NCI-H748 treated with DMSO at 0.1 percent for 48 hours (cell line): ENCODE measurements at places on chromosomes 3 and 15.

GRCh38 chr15:74795966-74796625 is 14.2 kb downstream of the CSK start:
- DNase-seq, result no peak

GRCh38 chr15:48076454-48076853 is 44.3 kb upstream of the SLC24A5 start:
- DNase-seq, result no peak

DNA sequence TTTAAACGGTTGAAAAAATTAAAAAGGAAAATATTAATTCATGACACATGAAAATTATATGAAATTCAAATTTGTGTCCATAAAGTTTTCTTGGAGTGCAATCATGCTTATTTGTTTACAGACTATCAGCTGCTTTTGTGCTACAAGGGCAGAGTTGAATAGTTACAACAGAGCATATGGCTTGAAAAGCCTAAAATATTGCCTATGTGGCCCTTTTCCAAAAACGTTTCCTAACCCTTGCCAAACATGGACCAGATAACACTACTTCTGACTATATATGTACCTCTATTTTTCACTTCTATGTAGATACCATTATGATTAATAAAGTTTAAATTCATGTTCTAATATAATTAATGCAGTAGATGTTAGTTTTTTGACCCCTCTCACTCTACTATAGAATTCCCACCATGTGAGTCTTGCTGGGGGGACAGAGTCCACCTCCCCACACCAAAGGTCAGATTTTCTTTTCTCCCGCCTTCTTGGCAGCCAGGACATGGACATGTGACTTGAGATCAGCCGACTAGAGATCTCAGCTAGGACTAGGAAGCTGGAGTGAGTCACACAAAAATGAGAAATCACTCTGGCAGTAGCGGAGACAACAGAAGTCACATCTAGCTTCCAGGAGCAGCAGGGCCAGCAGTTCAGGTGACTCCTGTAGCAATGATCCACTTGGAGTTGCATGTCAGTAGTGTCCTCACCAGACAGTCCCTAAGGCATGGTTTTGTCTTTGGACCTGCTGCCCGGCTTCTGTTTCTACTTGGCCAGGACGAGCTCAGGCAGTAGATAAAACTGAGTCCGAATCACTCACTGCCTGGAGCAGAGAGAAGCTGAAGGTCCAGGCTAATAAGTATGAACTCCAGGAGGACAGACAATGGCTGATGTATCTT is 22.4 kb downstream of the CIAO2A start:
- DNase-seq, result no peak

DNA sequence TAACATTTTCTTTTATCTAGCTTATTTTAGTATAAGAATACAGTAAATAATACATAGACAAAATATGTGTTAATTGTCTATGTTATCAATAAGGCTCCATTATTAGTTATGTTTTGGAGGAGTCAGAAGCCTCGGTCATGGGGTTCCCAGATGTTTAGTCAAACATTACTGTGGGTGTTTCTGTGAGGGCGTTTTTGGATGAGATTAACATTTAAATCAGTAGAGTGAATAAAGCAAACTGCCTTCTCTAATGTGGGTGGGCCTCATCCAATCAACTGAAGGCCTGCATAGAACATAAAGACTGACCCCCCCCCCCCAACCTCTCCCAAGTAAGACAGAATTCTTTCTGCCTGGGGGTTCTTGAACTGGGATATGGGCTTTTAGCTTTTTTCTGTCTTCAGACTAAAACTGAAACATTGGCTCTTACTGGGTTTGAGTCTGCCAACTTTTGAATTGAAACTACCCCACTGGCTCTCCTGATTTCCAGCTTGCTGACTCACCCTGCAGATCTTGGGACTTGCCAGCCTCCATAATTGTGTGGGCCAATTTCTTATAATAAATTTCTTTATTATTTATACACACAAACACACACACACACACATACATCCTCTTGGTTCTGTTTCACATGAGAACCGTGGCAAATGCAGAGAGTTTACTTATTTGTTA is 192.0 kb downstream of the TPRG1 start:
- no peak for DNase-seq

- no peak for DNase-seq
Measured at GRCh38 chr15:26939398-26939797, 31.6 kb upstream of the GABRG3 start.

DNA sequence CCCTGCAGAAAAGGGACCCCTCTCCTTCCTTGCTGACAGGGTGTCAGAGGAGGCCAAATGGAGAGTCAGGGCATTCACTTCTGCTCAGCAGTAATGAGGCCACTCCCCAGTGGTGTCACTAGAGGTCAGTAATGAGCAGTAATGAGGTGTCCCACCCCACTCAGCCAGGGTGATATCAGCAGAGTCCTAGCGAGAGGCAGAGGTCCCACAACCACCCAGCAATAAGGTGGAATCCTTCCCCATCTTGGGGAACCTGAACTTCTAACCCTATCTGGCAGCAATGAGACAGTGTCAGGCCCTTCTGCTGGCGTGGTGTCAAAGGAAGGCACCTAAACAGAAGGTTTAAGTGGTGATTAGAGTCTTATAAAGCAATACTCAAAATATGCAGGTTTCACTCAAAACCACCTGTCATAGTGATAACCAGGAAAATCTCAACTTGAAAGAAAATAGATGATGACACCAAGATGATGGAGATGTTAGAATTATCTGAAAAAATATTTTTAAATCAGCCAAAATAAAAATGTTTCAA is 12.9 kb downstream of the OCA2 start:
- peak; percentile 9 for DNase-seq

GRCh38 chr3:135013206-135013605 is 218.1 kb downstream of the EPHB1 start:
- no peak for DNase-seq

DNA sequence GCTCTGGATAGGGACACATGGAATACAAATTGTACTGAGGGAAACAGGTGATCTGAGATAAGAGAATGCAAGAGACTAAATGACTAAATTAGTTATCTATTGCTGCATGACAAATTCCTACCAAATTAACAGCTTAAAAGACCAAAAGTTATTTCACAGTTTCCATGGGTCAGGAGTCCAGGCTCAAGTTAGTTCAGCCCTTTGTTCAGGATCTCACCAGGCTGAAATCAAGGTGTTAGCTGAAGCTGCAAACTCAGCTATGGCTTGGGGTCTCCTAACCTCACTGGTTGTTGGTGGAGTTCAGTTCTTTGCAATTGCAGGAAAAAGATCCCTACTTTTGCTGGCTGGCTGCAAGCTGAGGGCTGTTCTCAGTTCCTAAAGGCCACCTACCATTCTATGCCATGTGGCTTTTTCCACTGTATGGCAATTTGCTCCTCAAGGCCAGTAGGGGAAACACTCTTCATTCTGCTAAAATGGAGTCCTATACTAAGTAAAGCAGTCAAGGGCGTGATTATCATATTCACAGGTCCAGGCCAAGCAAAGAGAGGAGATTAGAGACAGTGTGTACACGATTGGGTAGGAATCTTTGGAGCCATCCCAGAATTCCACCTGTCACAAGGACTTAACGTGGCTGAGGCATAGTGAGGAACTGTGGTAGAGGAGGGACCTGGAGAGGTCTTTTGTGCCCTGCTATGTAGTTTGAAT is 53.7 kb downstream of the THRB start:
- no peak for DNase-seq

DNA sequence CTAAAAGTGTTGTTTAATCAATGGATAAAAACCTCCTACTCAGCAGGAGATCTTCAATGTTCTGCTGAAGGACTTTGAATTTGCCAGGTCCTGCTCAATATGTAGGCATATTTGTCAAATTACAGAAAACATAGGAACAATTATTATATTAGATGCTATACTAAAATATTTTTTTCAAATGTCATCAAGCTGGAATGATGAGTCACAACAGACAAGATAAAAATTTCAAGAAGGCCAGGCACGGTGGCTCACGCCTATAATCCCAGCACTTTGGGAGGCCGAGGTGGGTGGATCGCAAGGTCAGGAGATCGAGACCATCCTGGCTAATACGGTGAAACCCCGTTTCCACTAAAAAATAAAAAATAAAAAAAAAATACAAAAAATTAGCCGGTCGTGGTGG is 68.0 kb downstream of the AQP9 start:
- DNase-seq, result no peak

DNA sequence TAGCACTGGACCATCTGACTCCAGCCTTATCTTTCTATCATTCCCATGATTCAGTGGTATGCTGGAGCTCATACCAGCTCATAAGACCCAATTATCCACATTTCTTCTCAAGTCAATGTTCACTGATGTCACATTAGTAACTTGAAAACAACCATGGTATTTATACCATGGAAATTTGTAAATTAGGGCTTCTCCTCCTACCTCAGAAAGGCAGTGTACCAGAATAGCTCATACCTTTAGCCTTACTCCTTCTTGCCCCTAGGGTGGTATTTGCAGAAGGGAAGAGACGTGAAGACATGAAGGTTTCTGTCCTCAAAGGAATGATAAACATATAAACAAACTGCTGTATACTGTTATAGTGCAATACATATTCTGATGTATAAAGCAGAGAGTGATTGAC is 114.2 kb downstream of the NEK11 start:
- DNase-seq, result no peak

GRCh38 chr3:151446002-151446340 is 14.9 kb downstream of the IGSF10 start:
- DNase-seq, result no peak

DNA sequence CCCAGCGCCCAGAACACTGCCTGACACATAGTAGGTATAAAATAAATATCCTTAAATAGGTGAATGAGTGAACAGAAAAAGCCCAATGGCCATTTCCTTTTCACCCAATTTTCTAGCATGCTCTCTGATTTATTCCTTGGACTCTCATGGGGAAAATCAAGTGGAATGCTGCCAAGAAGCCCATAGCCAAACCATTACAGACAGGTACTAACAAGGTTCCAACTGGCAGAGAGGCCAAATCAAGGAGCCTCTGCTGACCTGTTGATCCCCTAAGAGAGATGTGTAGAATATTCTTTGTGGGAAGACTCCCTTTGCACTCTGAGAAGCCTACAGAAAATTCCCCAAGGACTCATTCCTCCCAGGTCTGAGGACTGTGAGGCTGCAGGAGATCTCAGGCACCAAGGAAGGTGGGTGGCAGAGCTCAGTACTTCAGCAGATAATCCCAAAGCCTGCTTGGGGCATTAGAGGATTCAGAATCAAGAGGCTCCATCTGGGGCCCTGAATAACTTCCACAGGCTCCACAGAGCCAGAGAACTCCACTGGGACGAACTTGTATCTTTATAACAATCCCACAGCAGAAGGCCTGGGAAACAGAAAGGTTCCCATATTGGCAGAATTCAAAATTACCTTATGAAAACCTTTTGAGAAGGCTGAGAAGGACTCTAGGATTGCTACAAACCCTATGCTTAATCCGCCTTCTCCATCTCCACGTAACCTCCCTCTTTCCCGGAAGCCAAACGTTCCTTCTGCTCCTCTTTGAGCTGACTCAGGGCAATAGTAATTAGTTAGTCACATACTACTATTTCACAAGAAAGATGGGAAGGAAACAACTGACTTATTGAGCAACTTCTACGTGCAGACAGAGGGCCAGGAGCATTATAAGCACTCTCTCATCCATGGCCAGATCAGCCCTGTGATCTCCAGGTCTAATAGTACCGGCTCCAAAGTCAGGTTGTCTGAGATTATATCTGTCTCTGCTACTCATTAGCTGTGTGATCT is 34.5 kb downstream of the PRICKLE2 start:
- no peak for DNase-seq

DNA sequence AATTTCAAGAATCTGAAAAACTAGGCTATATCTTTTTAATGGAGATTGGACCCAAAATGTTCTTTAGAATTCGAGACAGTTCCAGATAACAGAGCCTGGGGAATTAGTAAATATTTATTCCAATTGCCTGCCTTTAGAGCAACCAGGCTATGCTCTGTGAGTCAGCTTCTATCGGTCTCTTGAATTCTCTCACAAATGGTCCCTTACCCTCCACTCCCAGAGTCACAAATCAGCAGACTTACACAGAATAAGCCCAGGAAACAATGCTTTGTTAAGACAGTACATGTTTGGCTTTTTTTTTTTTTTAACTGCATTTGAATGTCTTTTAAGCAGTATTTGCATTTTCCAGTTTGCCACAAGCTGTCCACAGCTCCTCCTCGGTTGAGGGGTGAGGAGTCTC is 460.7 kb upstream of the CBLB start:
- DNase-seq, result no peak

DNA sequence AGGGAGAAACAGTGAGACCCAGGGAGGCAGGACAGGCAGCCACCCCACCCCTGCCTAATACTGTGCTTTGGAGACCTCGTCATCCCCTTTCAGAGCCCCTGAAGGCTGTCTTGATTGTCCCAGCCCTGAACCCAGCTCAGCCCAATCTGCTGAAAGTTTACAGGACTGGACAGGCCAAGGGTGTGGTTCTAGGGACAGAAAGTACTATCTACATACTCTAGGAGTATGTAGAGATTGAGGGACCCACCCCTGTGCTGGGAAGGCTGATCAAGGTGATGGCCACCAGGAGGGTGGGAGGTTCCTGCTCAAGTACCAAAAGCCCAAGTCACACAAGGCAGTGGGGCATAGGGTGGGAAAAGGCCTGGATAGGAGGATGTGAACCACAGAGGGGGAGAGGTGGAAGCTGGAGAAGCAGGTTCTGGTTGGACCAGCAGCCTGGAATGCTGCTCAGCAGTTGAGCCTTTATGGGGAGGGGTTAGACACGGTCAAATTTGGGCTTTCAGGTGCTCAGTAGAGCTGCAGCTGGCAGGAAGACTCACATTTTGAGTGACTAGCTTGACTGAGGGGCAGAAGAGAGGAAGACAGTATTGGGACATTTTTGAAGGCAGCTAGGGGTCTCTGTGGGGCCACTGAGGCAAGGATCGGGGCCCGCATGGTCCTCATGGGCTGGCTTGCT is 6.7 kb downstream of the NBEAL2 start:
- no peak for DNase-seq

DNA sequence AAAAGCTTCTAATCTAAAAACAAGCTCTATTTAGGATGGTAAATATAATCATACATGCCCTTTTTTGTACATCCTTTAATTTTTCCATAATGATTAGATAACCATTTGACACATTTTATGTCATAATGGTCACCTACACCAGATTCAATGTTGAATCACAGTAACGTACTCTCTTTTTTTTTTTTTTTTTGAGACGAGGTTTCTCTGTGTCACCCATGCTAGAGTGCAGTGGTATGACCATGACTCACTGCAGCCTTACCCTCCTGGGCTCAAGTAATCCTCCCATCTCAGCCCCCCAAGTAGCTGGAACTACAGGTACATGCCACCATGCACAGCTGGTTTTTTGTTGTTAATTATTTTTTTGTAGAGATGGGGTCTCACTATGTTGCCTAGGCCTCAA is 49.2 kb downstream of the PROS1 start:
- DNase-seq, result no peak
